PC-3 (cell line): ENCODE measurements at places on chromosomes 2 and 18. TPM values are rescaled to one million over a fixed set of nuclear protein-coding genes. Genes with fewer than 3 reads are reported as not detected.

Gene BOLL
- not detected in 2 replicates for total RNA-seq

GRCh38 chr2:118103951-118104940 is 16.0 kb downstream of the INSIG2 start:
- H3K27ac ChIP-seq = no peak overlapping the region
- peaks cover 41% of the 10 kb centered on the region for H3K36me3 ChIP-seq
- no peaks in the 10 kb centered on the region for H3K27me3 ChIP-seq
- peaks cover 14% of the 10 kb centered on the region for H3K4me1 ChIP-seq
- H3K4me3 ChIP-seq = no peak overlapping the region

- H3K4me3 ChIP-seq = no peak overlapping the region
- H3K27me3 ChIP-seq = no peaks in the 10 kb centered on the region
- H3K27ac ChIP-seq = no peak overlapping the region
- H3K36me3 ChIP-seq = no peaks in the 10 kb centered on the region
Measured at GRCh38 chr2:23566241-23567142, 181.5 kb downstream of the KLHL29 start.

Gene PSD4
- total RNA-seq = 46.6 and 60.3 TPM in 2 replicates

DNA sequence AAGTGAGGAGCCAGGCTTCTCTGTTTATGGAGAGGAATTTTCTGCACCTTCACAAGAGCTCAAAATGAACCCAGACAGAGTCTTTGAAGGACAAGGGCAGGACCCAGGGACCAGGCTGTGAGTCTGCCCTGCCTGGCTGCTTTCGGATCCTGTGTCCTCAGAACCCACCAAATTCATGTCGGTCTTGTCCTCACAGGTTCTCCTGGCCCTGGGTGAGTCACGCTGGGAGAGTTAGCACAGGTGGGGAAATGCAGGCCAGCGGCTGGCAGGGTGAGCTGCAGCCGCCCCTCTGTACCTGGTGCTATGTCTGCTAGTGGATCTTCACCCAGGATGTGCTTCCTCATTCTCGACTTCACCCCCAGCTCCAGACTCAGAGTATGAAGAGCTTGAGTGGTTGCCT is 35.8 kb upstream of the TPO start:
- peaks cover 92% of the 10 kb centered on the region for H3K27me3 ChIP-seq
- no peak overlapping the region for H3K4me3 ChIP-seq
- no peak overlapping the region for H3K27ac ChIP-seq
- no peaks in the 10 kb centered on the region for H3K4me1 ChIP-seq
- no peak for DNase-seq
- H3K36me3 ChIP-seq = no peaks in the 10 kb centered on the region

GRCh38 chr18:59200787-59201186 is 19.2 kb upstream of the GRP start:
- no peak overlapping the region for H3K27ac ChIP-seq
- no peaks in the 10 kb centered on the region for H3K4me1 ChIP-seq
- no peak overlapping the region for H3K4me3 ChIP-seq
- H3K27me3 ChIP-seq = peaks cover 42% of the 10 kb centered on the region

GRCh38 chr2:196341277-196341841 is 170.0 kb upstream of the STK17B start:
- DNase-seq = no peak
- H3K4me3 ChIP-seq = no peak overlapping the region
- no peaks in the 10 kb centered on the region for H3K27me3 ChIP-seq
- H3K36me3 ChIP-seq = no peaks in the 10 kb centered on the region
- no peak overlapping the region for H3K27ac ChIP-seq

- H3K36me3 ChIP-seq = peaks cover 39% of the 10 kb centered on the region
- no peak for DNase-seq
- peak overlapping the region; percentile 70 for H3K27ac ChIP-seq
- no peaks in the 10 kb centered on the region for H3K27me3 ChIP-seq
- H3K4me3 ChIP-seq = 0 out of 2 replicates have a peak overlapping the region, but pooled peaks have one; percentile 36
Measured at GRCh38 chr18:9117980-9118841, 15.7 kb downstream of the NDUFV2 start.

GRCh38 chr2:159225025-159226016 is 61.2 kb downstream of the WDSUB1 start:
- DNase-seq = no peak
- no peaks in the 10 kb centered on the region for H3K27me3 ChIP-seq

DNA sequence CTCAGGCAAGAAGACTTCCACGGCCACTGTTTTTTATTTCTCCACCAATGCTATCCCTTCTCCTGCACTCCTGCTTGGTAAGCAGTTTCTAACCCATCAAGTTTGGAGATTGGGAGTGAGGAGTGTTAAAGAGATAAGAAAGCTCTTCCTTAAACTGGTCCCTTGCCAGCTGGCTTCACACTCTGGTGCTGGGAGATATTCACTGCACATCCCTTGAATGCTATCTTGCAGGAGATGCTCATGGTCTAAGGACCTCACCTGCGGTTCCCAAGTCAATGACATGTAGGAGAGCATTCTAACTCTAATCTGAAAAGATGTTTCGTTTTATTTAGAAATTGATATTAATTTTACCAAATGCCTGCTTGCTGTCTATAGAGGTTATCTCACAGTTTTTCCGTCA is 28.2 kb upstream of the CYRIA start:
- no peaks in the 10 kb centered on the region for H3K36me3 ChIP-seq
- H3K4me1 ChIP-seq = no peaks in the 10 kb centered on the region
- no peaks in the 10 kb centered on the region for H3K27me3 ChIP-seq
- DNase-seq = no peak
- H3K4me3 ChIP-seq = no peak overlapping the region

Gene NPPC
- total RNA-seq = not detected in 2 replicates

Gene REG3G
- not detected in 2 replicates for total RNA-seq

Gene CCDC74B
- total RNA-seq = 8.6 and 9.8 TPM in 2 replicates

Gene PLA2R1
- 2.4 and 3.4 TPM in 2 replicates for total RNA-seq
